ENCODE measurements at places on chromosomes 5 and 9.

GRCh38 chr5:81878333-81878732 lies 93.5 kb upstream of the ATG10 start:
- no peak for DNase-seq

- DNase-seq = no peak
These were observed 58.9 kb upstream of the COL15A1 start for GRCh38 chr9:98884849-98885248.

DNA sequence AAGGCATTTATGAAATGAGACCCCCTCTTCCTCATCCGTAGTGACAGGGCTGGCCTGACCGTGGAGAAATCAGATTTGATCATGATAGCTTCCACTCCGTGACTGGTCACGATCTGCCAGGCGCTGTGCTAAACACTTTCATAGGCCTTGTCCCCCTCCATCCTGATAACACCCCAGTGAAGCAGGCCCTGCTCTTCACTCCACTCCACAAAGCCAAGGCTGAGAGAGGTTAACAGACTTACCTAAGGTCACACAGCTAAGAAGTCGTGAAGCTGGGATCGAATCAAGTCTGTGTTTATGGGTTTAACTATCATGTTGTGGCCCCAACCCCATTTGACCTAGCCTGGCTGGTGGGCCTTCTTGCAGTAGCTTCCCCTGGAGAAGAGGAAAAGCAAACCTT lies 53.3 kb upstream of the IL17B start:
- DNase-seq = no peak

GRCh38 chr5:168153263-168153875 lies 138.1 kb upstream of the WWC1 start:
- DNase-seq = no peak

GRCh38 chr5:90802474-90803317 lies 244.1 kb downstream of the ADGRV1 start:
- peak; percentile 27 for DNase-seq

DNA sequence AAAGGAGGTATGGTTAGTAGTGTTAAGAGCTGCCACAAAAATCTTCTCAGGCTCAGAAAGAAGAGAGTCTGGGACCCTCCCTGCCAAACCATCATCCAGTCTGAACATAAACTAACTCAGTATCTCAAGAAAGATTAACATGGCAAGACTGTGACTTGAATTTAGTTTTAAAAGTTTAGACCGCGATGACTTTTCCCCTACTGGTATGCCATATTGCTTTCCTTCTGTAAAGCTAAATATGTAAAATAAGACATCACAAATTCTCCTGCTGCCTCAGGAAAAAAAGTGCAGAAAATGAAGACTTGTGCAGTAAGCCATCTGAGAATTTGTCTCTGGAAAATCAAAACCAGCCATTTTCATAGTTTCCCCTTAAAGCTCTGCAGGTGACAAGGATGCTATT lies 85.2 kb upstream of the STARD4 start:
- no peak for DNase-seq

- peak; percentile 73 for DNase-seq
These were observed 64.6 kb downstream of the SH3TC2 start for GRCh38 chr5:148998174-148998797.
